ENCODE measurements at places on chromosomes 2 and 18. TPM values are rescaled to one million over a fixed set of nuclear protein-coding genes. Genes with fewer than 3 reads are reported as not detected.

DNA sequence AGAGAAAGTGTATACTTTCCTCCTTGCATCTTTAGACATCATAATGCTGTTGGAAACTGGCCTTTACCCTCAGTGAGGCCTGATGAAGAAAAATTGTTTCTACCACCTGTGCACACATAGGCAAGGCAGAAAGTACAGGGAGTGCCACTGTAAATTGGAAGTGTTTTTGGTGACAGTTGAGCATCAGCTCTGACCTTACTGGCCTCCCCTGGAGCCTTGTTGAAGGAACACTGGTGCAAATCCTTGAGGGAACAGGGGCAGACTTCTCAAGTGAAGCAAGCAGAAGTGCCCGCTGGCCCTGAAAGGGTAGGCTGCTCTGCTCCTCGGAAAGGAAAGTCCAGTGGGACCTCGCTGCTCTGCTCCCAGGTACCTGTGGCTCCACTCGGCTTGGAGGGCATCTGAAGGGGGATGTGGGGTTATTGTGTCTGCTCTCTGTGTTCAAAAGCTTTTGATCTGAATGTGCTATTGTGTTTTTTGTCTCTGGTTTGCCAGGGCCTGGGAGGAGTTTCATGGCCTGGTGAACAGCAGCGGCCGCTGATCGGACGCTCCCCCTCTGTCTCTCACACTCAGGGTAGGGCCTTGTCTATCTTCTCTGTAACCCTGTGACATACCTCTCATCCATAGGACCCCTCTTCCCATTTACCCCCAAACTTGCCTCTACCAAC, 23.4 kb downstream of the EIF4E2 start:
- DNase-seq = no peak

DNA sequence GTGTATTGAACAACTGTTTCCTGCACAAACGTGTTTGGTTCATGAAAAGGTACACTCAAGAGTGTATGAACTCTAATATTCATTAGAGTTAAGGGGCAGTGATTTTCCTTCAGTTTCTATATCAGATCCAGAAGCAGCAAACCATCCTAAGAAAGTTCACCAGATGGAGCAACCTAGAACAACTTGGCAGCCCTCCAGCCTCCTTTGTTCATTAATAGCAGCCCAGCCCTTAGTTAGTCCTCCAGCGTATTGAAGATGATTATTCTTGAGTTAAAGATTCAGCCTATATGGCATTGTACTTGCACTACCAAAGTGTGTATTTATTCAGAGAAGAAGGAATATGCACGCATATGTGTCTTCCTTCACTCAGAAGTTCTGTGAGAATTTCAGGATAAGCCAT, 365.5 kb downstream of the SETBP1 start:
- no peak for DNase-seq

DNA sequence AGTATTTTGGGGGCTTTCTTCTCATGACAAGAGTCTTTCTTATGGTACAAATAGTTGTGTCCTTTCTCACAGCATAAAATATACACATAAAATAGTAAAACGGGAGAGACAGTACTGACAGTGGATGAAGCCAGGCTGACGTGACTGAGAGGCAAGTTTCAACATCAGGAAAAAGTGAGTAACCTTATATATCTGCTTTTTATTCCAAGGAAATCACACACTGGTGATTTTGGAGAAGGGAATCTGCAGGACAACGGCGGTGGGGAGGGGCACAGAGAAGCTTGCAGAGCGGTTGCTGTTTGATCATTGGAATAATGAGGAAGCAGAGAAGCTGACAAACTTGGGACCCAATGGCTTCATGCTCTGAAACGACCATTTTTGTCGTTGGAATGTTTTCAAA, 130.6 kb upstream of the ZNF236 start:
- no peak for DNase-seq

MYO7B gene
- total RNA-seq = 0.39 TPM

TGFA gene
- total RNA-seq = 104 TPM

DNA sequence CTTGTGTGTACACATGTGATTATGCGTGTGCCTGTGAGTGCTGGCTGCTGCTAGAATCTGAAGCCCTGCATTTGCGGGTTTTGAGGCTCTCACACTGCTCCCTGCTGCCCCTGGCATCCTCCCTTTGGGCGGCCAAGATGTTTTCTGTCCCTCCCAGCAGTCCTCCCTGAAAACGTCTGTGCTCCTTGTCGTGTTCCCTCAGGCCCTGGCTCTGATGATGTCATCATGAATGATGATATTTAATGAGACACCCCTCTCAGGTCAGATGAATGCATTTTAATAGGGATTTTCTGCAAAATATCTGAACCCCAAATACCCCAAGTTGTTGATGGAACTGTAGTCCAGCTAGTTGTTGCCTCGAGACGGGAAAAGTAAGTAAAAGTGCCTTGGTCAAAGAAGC, 73.1 kb downstream of the TSHZ1 start:
- no peak for DNase-seq

DNA sequence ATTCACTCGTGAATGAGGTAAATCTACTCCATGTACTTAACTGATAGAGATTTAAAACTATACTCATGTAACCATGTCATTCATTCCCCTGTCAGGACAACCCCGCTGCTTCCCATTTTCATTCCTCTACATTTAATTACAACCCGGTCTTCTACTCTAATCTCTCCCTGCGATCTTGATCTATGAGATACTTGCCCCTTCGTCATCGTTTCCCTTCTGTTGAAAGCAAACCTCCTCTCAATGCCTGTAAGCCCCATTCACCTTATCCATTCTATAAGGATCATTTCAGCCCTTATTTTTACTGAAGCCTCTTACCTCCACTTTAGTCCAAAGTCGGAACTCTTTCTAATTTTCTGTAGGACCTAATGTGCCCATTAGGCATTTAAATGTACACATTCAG, 492.6 kb downstream of the DPP10 start:
- no peak for DNase-seq

SCYGR4 gene
- total RNA-seq = not detected

CNTNAP5 gene
- not detected for total RNA-seq

PMAIP1 gene
- 75.4 TPM for total RNA-seq

- no peak for DNase-seq
Measured at GRCh38 chr2:58895857-58896256, 654.7 kb upstream of the FANCL start.
